ENCODE measurements at places on chromosomes 16 and 17.
A peak's percentile ranks its signal among the peaks of the same experiment; 100 is the strongest.

- DNase-seq, result no peak
Measured at GRCh38 chr17:28865946-28866752, 11.3 kb downstream of the ERAL1 start.

GRCh38 chr16:6160871-6161270 lies 1063.3 kb upstream of the EEF2KMT start:
- no peak for DNase-seq

DNA sequence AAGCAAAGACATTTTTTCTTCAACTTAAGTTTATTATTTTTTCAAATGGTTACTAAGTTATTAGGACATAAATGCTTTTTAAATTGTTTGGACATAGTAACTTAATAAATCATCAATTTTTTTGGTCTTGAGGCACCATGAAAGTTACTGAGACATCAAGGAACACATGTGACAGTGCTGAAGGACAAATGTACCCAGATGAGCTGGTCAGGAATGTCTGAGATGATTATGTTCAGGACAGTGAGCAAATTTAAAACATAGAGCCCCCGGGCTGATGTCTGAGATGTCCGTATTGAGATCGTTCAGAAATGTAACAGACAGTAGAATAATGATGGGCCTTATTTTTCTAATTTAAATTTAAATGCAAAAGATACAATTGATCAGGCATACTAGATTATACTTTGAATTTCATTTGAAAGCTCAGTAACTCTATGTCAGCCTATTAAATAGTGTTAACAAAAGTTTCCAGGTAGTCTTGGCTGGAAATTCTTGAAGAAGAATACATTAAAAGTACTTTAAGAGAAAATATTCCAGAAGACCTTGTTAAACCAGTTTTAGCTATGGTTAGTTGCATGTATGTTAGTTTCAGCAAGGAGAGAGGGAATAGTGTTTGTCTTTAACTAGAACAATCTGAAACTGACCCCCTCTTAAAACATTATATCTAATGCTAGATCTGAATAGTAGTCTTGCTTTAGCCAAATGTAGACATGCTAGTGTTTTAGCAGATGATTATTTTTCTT lies 36.4 kb downstream of the SEC14L1 start:
- DNase-seq, result no peak

- no peak for DNase-seq
Measured at GRCh38 chr16:1961651-1962067, 2.3 kb downstream of the NDUFB10 start.

- no peak for DNase-seq
Measured at GRCh38 chr17:13962716-13963240, 106.5 kb upstream of the COX10 start.

DNA sequence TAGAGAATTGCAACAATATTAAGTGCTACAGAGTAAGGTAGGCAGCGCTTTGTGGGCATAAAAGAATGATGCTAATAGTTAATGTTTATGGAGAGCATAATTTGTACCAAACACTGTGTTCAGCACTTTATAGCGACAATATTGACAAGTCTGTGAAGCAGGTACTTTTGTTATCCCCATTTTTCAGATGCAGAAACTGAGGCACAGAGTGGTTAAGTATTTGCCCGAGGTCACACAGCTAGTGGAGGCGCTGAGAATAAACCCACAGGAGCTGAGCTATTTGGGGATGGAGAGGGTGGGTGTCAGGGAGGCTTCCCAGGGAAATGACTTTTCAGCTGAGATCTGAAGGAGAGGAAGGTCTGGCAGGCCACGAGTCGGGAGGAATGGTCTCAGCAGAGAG lies 39.4 kb downstream of the TMEM186 start:
- DNase-seq, result no peak

- no peak for DNase-seq
Measured at GRCh38 chr16:56108056-56108471, 83.2 kb upstream of the GNAO1 start.

GRCh38 chr17:57422574-57423164 lies 166.3 kb downstream of the MSI2 start:
- peak; percentile 60 for DNase-seq

DNA sequence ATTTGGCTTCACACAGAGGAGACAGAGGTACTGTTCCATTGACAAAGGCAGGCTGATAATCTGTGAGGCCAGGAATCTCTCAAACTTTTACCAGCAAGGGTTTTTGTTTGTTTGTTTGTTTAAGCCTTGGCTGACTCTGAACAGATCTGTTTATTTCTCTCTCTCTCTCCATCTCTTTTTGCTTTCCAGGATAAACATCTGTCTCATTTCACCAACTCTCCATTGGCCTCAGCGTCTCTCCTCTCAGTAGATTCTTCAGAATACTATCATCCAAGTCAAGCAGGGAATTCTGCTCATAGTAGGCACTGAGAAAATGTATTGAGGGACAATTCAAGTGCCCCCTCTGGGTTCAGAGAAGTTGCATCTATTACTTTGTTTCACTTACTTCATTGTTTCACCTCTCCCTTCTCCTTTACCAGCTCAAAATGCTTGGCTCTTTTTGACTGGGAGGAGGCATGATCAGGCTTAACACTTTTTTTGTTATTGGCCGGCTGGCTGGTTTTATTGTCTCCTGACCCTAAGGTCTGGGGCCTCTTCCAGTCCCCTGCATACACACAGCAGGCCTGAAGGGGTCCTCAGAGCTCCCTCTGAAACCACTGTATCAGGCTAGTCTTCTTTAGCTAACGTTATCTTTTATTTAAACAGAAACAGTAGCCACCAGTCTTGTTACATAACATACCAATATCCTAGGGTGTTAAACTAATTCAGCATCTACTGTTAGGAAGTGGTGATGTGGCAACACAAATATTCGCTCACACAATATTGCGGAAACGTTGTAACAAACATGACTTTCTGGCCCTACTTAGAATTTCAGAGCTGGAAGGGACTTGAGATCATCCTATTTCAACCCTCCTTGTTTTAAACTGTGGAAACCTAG lies 2.0 kb upstream of the YPEL2 start:
- peak; percentile 91 for DNase-seq

DNA sequence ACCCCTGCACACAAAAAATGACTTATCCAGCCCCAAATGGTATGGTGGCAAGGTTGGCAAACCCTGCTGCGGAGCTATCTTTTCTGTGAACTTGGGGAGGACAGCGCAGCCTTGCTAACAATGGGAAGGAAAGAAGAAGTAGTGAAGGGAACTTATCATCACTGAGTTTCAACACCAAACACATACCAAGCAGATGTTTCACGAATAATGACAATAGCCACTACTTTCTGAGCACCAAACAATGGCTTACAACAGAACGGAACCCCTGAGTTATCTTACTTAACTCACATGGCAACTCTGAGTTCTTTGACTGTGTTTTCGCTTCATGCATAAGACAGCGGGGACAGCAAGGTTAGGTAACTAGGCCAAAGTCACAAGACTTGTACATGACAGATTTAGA lies 148.9 kb downstream of the XYLT1 start:
- DNase-seq, result no peak

DNA sequence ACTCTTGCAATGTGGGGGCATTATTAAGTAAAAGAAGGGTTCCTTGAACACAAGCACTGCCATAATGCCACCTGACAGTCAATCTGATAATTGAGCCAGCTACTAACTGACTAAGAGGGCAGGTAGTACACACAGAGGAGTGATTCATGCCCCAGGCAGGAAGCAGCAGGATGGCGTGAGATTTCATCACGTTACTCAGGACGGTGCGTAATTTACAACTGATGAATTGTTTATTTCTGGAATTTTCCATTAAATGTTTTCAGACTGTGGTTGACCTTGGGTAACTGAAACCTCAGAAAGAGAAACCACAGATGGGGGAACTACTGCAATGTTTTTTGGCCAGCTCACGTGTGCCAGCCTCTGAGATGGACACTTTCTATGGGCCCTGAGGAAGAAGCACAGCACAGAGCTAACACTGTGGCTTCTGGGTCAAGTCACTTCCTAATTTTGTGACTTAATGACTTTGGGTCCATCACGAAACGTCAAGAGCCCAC lies 46.7 kb downstream of the C17orf67 start:
- peak; percentile 96 for DNase-seq

- peak; percentile 70 for DNase-seq
Measured at GRCh38 chr16:51326131-51326856, 175.2 kb upstream of the SALL1 start.

DNA sequence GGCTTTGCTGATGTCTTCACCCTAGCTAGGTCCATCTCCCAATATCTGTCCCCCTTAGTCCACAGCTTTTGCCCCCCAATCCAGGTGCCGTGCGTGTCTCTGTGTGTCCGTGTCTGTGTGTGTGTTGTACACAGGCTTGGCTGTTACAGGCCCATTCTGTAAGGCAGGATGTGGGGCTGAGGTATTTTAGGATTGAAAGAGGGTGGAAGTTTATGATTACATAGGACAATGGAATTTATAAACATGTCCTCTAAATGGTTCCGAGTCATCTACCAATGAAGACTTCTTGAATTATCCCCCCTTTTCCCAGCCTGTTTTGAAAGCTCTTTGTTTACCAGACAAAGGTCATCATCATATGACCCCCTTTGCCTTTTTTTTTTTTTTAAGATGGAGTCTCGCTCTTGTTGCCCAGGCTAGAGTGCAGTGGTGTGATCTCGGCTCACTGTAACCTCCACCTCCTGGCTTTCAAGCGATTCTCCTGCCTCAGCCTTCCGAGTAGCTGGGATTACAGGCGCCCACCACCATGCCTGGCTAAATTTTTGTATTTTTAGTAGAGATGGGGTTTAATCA lies 21.9 kb downstream of the ACE start:
- DNase-seq, result peak; percentile 91

DNA sequence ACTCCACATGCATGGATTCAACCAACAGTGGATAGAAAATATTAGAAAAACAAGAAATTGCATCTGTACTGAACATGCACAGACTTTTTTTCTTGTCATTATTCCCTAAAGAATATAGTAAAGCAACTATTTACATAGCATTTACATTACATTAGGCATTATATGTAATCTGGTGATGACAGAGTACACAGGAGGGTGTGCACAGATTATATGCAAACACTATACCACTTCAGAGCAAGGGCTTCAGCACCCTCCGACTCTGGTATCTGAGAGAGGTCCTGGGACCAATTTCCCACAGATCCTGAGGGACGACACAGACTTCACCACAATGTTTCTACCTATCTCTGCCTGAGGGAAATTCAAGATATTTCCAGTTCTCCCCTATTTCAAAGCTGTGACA lies 25.3 kb upstream of the KCTD5 start:
- DNase-seq, result no peak

DNA sequence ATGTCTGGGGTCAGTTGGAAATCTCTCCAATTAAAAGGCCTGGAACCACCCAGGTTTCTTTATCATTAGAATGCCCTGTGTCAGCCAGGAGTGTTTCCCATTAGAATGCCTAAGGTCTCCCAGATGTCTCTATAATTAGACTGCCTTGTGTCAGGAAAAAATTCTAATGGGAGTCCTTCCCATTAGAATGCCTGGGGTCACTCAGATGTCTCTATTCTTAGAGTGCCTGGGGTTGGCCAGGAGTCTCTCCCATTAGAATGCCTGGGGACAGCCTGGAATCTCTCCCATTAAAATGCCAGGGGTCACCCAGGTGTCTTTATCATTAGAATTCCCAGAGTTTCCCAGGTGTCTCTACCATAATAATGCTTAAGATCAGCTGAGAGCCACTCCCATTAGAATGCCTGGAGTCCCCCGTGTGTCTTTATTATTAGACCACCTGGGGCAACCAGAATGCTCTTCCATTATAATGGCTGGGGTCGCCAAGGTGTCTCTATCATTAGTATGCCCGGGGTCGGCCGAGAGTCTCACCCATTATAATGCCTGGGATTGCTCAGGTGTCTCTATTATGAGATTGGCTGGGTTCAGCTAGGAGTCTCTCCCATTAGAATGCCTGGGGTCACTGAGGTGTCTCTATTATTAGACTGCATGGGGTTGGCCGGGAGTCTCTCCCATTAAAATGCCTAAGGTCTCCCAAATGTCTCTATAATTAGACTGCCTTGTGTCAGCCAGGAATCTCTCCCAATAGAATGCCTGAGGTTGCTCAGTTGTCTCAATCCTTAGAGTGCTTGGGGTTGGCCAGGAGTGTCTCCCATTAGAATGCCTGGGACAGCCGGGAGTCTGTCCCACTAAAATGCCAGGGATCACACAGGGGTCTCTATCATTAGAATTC lies 2254.6 kb downstream of the TP53TG3F start:
- no peak for DNase-seq

- DNase-seq, result no peak
Measured at GRCh38 chr16:81668243-81669097, 110.6 kb upstream of the PLCG2 start.

GRCh38 chr16:30090610-30091331 lies 953 bp downstream of the TBX6 start:
- DNase-seq, result no peak

DNA sequence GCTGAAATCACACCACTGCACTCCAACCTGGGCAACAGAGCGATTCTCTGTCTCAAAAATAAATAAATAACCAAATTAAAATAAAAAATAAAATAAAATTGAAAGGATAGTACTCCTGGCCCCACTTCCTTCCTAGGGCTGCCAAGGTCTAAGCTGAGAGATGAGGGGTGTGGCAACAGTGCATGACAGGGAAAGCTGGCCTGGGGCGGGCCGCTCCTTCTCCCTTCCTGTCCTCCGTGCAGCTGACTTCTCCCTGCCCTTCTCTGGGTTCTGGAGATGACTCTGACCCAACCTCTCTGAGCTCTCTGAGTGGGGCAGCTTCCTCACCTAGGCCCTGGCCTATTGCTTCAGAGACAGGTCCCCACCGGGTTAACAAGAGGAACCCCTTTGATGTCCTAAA lies 8.7 kb upstream of the SLC25A39 start:
- DNase-seq, result no peak

DNA sequence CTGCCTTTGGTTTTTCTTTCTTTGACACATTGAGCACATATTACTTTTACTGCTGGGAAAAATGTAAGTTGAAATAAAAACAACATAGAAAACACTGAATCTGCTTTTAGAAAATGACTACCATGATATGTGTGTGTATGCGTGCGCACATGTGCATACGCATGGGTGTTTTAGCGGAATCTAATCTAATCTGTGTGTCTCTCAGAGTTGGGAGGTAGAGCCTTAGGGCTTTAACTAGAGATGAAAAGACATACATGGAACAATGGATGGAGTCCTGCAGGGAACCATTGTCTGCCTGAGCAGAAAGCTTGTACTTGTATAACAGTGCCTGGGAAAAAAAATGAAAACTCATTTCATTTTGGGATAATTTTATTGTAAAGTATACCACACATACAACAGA lies 12.4 kb downstream of the SLFN5 start:
- no peak for DNase-seq

- no peak for DNase-seq
Measured at GRCh38 chr16:14101415-14101814, 30.3 kb downstream of the MRTFB start.
